Ureter (tissue), 1 donor: ENCODE measurements at places on chromosomes 5 and 9. TPM values are rescaled to one million over a fixed set of nuclear protein-coding genes. Genes with fewer than 3 reads are reported as not detected.
A peak's percentile ranks its signal among the peaks of the same experiment; 100 is the strongest.

UNC13B gene
- total RNA-seq: 49.5 TPM

AK8 gene
- 1.7 TPM for total RNA-seq

C5orf58 gene
- total RNA-seq: not detected

IL3 gene
- total RNA-seq: not detected

TEX48 gene
- total RNA-seq: not detected

CDH6 gene
- 3.4 TPM for total RNA-seq

ITGA1 gene
- total RNA-seq: 170 TPM

IFNK gene
- not detected for total RNA-seq

CENPK gene
- total RNA-seq: 2.3 TPM

PTGDS gene
- total RNA-seq: 111 TPM

NME5 gene
- 11.1 TPM for total RNA-seq

GRCh38 chr5:123294544-123294943, 128.7 kb downstream of the CEP120 start:
- DNase-seq: no peak

DNA sequence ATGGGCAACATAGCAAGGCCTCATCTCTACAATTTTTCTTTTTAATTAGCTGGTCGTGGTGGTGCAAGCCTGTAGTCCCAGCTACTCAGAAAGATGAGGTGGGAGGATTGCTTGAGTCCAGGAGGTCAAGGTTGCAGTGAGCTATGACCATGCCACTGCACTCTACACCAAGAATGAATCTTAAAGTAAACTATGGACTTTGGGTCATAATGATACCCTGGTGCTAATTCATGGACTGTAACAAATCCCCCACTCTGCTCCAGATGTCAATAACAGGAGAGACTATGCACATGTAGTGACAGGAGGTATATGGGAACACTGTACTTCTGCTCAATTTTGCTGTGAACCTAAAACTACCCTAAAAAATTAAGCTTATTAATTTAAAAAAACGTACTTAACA, 155.4 kb downstream of the CEMIP2 start:
- DNase-seq: no peak

GRCh38 chr5:166267907-166268306, 2023.5 kb upstream of the WWC1 start:
- no peak for DNase-seq

DNA sequence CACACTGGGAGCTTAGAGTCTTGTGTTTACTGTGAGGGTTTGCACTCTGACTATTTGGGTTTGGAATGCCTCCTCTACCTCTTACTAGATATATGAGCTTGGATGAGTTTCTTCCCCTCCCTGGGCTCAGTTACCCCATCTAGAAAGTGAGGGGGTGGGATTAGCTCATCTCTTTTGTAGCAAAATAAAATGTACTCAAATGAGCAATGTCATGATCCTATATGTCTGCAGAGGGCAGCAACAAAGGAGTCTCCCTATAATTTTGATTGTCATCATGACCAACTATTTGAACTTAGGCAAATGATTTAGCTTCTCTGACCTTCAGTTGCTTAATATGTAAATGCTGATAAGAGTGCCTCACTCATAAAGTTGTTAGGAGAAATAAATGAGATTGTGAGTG, 109.0 kb downstream of the DPYSL3 start:
- no peak for DNase-seq

- no peak for DNase-seq
Observed at GRCh38 chr5:127028822-127029457, 1.4 kb downstream of the MARCHF3 start.

DNA sequence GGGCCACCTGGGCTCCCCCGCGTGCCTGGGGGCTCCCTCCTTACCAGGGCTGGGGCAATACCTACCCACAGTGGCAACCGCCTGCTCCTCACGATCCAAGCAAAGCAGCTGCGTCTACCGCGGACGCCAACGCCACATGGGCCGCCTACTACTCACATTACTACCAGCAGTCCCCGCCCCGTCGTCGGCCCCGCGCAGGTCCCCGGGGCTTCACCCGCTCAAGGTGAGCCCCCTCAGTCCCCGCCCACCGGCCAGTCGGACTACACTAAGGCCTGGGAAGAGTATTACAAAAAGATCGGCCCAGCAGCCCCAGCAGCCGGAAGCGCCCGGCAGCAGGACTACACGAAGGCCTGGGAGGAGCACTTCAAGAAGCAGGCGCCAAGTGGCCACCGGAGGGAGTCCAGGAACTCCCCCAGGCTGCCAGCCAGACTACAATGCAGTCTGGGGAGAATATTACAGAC, 106.0 kb upstream of the MTAP start:
- no peak for DNase-seq

DNA sequence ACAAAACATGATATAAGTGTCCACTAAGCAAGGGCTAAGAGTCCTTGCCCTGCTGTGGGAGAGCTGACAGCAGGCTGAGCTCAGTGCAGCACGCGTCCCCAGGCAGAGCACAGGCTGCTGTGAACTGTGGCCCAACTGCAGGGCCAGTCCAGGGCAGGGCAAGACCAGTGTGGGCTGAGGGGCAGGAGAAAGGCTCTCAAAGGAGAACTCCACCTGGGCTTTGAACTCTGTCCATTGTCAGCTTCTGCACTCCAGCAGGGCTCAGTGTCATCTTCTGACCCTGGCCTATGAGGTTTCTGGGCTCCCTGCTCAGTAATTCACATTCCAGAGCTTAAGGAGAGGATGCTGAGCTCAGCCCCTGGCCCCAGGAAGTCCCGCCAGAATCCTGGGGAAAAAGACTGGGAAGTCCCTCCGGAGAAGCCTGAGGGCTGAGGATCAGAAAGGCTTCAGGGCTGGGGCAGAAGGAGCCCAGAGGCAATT, 37.4 kb downstream of the LHFPL2 start:
- no peak for DNase-seq

DNA sequence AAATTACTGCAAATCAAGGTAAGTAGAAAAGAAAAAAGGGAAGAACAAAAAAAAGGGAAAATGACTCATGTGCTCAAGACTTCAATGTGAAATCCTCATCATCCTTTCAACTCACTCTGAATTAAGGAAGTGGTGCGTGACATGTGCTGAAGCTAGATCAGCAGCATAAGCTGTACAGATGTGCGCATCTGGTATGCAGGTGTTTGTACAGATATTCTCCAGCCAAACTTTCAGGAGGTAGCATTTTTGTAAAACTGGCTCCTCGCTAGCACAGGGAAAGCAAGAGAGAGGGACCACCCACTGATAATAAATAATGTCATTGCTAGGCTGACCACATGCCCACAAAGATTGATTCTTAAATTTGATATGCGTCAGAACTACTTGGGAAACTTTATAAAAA, 253.9 kb upstream of the RGMB start:
- no peak for DNase-seq

GRCh38 chr5:42518595-42519221, 95.5 kb downstream of the GHR start:
- no peak for DNase-seq

DNA sequence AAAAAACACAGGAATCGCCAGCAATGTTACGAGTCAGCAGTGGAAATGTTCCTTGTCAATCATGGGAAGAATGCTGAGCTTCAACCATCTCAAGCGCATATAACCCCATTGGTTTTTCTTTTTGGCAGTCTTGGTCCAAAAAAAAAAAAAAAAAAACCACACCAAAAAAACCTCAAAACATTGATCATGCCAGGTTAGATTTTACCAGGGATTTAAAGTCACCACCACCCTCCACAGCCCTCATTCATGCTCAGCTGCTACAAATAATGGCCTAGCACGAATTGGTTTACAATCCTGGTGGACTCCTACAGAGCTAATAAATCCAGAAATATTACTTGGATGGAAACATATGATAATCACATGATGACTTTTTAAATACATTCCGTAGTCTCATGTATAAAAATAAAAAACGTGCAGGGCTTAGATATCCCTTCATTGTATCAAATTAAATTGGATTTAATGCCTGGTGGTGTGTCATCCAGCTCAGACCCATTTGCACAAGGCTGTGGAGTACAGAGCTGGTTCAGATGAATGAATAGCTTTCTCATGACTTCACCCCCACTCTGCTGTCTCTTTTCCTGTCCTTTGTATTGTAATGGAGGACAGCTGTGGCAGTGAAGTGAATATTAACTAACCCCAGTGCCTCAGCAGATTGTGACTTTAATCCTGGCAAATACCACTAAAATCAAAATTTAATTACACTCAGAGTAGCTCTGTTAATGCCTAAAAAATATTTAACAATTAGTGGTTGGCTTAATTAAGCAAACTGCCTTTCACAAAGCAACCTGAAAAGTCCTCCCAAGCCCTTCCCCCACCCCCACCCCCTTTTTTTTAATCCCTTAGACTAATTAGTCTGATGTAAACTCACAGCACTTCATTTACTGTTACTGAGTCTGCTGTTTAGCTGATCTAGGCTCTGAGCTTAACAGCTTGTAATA, 626.5 kb upstream of the ZNF608 start:
- DNase-seq: no peak

- no peak for DNase-seq
Observed at GRCh38 chr9:133700819-133701320, 37.3 kb downstream of the SARDH start.

GRCh38 chr9:15711931-15712330, 159.1 kb downstream of the CCDC171 start:
- no peak for DNase-seq

GRCh38 chr5:156128026-156128425, 198.9 kb upstream of the SGCD start:
- DNase-seq: no peak

DNA sequence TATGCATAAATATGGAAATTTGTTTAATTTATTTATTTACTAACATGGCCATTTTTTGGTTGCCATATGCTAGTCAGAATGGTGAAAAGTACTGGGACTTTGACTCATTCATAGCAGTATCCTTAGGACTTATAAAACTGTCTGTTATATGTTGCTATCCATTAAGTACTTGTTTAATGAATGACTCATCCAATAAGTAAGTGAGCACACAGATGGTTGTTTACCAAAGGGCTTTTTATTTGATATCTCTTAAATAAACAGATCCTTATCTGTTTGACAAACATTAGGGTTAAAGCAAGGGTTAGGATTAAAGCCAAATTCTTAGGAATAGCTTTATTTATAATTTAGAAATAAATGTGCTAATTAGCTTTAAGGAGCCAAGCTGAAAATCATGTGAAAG, 183.4 kb downstream of the FBXO4 start:
- DNase-seq: no peak

GRCh38 chr5:91591076-91591475, 208.0 kb upstream of the ARRDC3 start:
- DNase-seq: no peak

DNA sequence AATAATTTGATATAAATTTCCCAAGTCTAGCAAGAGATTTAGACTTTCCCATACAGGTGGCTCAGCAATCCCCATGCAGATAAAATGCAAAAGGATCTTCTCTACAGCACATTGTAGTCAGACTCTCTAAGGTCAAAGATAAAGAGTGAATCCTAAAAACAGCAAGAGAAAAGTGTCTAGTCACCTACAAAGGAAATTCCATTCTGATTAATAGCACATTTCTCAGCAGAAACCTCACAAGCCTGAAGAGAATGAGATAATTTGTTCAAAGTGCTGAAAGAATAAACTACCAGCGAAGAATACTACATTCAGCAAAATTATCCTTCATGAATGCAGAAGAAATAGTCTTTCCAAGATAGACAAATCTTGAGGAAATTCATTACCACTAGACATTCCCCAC, 493.3 kb downstream of the PRELID2 start:
- no peak for DNase-seq

DNA sequence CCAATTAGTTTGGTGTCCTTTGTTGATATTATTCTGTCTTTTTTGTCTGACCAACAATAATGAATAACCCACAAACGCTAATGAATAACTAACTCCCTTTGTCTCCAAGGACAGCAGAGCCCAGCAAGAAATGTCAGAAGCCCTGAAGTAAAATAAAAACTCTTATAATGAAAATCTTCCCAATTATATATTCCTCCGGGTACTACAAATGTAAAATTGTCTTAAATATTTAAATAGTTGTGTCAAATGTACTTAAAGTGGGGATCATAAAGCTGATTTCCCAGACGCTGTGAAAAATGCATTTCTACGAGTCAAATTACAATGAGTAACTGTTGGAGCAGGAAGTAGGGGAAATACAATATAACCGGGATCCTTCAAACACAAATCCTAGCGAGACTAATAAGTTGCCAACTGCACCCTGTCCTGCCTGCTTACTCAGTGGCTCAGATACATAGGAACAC, 22.3 kb downstream of the GLIS3 start:
- no peak for DNase-seq

DNA sequence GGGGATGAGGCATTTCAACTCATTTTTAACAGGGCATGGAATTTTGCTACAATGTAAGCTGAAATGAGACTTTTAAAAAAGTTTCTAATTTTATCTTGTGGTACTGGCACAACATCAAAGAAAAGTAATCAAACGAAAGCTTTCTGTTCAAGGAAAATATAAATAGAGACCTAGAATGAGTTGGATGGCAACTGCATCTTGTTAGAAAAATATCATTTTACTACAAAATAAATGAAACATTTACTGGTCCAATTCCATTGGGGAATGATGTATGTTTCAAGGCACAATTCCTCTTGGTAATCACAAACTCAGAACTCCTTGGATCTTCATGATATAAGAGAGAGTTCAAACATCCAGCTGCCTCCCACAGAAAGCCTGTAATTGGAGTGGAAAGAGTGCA, 102.8 kb downstream of the HMHB1 start:
- no peak for DNase-seq

GRCh38 chr5:134784946-134785620, 26.5 kb downstream of the DDX46 start:
- no peak for DNase-seq

- no peak for DNase-seq
Observed at GRCh38 chr5:151954255-151954654, 29.6 kb upstream of the GLRA1 start.

DNA sequence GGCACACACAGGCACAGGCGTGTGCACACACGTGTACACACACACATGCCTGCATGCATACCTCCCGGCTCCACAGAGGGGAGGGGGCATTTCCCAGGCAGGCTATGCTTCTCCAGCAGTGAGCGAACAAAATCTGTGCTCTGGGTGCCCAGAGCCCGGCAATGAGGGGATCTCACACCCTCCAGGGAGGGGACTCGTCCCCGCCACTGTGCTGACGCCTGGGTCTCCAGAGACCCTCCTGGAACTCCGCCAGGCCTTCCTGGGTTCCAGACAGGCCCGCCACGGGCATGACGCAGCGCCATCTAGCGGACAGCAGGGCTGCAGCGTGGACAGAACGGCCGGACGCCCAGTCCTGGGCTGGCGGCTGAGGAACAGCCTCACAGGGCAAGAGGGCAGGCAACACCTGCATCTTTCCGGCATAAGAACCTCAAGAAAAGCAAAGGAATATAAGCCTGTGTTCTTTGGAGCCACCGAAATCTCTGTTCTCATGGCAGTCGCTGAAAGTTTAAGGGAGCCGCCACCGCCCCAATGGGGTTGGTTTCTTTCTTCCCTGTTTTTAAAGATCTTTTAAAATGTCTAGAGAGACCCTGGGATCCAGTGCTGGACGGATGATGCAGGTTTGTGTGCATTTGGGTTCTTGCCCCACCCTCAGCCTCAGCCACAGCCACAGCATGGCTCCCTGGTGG, 135.6 kb upstream of the PPP1R26 start:
- peak; percentile 59 for DNase-seq

- DNase-seq: no peak
Observed at GRCh38 chr5:126354012-126354857, 69.0 kb upstream of the GRAMD2B start.

GRCh38 chr9:98412101-98412842, 156.8 kb upstream of the TBC1D2 start:
- no peak for DNase-seq
